ENCODE measurements at places on chromosomes 6 and 20. TPM values are rescaled to one million over a fixed set of nuclear protein-coding genes. Genes with fewer than 3 reads are reported as not detected.

ZC2HC1B gene
- total RNA-seq = not detected

- DNase-seq = peak; percentile 5
These were observed 26.5 kb upstream of the BTBD3 start for GRCh38 chr20:11891077-11891775.

DNA sequence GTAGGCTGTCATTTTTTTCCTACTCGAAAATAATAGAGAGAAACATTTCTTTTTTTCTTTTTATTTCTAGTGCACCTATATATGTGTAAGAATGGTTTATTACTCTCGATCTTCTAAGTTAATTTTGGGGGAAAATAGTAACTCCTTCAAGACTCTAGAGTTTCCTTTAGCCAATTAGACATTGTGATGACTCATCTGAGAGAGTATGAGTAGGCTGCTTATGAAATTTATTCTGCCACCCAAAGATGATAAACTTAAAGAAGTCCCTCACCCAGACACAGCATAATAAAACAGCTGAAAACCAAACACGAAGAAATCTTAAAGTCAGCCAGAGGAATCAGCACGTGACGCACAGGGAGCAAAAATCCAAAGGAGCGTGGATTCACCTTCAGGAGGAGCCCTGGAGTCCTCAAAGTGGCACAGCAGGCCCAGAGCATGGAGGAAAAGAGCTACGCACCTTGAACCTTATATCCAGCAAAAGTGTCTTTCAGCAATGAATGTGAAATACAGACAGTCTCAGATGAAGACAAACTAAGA, 81.9 kb downstream of the ERMARD start:
- DNase-seq = no peak

CPNE5 gene
- 0.85 TPM for total RNA-seq

DNA sequence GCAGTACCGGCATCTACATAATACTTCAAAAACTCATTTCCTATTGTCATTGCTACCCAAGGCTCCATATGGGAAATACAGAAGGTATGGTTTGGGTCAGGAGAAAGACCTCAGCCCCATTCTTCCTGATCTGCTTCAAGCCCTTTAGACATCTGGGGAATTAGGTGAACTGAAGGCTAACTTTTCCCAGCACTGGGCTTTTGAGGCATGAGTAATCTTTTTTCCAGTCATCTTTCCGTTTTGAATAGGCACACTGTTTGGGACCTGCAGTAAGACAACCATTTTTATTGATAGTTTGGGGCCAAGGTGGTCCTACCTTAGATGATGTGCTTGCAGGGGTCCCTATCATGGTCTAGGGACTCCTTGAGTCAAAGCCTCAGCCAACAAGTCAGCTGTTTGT, 198.4 kb downstream of the HAO1 start:
- no peak for DNase-seq

DNA sequence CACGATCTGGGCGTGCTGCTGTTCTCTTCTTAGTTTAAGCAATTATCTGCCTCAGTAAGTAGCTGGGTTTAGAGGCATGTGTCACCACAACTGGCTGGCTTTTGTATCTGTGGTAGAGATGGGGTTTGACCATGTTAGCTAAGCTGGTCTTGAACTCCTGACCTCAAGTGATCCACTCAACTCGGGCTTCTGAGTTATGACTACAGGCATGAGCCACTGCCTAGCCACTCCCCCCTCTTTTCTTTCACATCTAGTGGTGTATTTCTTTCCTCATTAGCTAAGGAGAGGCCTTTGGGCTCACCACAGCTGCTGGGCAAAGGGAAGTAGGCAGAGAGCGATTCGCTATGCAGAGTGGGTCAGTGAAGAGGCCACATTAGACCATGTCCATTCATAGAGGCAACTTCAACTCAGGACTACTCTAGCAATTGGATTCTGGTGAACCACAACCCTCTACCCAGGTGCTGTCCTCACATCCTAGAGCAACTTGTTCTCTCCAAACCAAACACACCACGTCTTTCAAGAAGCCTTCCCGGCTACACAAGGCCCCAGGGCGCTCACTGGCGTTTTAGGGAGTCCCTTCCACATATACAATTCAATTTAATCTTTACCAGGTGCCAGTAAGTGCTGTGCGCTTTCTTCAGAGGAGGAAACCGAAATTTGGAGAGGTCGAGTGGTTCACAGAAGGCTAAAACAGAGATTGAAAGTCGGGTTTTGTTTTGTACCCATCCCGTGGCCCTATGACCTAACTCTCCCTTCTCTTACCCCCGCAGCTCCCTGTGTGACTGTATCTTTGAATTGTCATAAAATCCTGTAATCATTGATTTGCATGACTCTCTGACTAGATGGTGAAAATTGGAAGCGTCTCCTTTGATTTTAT, 26.5 kb upstream of the GFOD1 start:
- no peak for DNase-seq

SMOC2 gene
- 424 TPM for total RNA-seq

CASS4 gene
- total RNA-seq = 3.0 TPM

GRCh38 chr20:33373735-33374605, 27.3 kb downstream of the CDK5RAP1 start:
- DNase-seq = no peak

RPL7L1 gene
- total RNA-seq = 55.5 TPM

- DNase-seq = no peak
These were observed 30.2 kb downstream of the ZNF322 start for GRCh38 chr6:26629359-26629758.

GRCh38 chr20:5973971-5974370, 23.5 kb downstream of the MCM8 start:
- DNase-seq = no peak

ENPP3 gene
- total RNA-seq = 0.49 TPM

OR2H2 gene
- total RNA-seq = not detected

DNA sequence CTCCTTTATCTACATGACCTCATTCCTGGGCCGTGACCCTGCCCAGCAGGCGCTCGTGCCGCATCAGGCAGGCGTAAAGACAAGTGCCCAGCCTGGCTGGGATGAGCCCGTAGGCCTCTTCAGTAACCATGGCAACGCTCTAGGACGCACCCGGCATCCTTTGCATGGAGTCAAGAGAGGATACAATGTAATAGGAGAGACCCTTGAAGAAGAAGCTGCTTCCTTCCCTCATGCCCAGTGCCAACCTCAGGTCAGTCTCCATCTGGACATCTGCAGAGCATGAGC, 5.0 kb upstream of the LSM14B start:
- DNase-seq = no peak

GRCh38 chr6:137874204-137875057, 7.4 kb downstream of the TNFAIP3 start:
- DNase-seq = no peak

DNA sequence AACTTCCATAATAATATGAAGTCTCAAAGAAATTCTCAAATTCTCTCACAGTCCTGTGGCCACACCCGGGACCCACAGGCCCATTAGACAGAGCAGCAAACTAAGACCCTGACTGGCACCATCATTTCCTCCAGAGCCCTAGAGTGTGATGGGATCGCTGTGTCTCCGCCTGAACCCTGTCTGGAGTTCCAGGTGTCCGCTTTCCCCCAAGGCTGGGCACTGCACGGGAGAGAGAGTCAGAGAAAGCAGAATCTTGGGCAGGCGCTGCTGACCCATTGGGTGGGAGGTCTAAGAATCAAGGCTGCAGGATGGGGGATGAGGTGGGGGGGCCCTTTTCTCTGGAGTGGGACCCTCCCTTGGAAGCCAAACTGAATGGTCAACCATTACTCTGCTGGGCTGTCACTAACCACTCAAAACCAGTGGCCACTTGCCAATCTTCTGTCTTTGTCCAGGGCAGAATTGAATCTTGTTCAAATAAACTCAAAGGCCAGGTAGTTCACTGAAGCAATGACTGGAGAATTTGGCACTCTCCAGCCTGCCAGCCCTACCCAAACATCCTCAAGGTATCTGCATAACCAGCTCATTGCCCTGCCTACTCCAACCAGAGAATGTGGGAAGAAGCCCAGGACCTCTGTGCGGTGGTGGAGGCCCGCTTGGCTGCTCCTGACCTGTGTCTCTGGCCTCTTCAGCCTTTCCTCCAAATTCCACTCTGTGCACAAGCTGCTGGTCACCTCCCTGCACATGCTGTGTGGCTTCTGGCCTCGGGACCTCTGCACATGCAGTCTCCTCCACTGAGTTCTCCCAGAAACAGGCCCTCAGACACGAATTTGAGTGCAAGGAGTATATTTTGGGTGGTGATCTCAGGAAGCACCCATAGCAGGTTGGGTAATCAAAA, 141.1 kb downstream of the CEBPB start:
- DNase-seq = no peak

DNA sequence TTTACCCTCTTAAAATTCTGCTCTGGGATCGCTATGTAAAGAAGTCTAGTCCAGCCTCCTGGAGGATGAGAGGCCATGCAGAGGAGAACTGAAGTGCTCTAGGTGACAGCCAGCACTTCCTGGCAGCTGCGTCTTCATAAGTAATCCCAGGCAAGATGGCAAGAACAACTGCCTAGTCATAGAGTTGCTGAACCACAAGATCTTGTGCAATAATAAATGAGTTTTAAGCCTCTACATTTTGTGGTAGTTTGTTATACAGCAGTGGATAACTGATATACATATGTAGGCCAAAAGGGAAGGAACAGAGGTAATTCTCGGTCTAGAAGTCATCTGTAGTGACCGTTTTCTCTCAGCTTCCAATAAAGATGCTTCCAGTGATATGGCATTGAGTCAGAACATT, 103.8 kb upstream of the FLRT3 start:
- no peak for DNase-seq

SRMS gene
- not detected for total RNA-seq

DNA sequence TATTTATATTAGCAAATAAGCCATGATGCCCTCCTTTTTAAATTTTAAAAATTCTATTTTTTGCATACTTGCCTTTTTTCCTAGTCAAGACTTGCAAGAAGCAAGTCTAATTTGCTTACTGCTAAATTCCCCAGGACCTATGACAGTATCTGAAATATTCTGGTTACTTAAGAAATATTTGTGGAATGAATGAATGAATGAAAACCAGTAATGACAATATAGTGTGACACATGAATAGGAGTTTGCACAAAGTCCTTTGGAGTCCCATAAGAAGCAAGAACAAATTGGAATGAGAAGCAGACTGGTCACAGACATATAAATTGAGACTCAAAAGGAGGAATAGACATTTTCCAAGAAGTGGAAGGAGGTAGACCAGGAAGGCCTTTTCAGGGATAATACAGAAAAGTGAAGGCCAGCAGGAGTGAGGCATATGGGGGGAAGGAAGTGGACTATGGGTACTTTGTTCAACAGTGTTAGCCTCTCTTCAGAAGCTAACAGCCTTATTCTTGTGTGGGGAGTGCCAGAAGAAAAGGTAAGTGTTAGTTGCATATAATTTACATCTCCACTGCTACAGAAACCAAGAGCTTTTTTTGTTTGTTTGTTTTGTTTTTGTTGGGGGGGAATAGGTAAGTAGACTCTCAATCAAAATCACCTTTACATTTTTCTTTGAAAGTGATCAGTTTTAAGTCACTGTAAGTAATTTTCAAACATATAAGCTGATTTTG, 93.6 kb upstream of the FAM184A start:
- no peak for DNase-seq

- no peak for DNase-seq
These were observed 209.3 kb downstream of the RNF144B start for GRCh38 chr6:18596531-18596835.

DNA sequence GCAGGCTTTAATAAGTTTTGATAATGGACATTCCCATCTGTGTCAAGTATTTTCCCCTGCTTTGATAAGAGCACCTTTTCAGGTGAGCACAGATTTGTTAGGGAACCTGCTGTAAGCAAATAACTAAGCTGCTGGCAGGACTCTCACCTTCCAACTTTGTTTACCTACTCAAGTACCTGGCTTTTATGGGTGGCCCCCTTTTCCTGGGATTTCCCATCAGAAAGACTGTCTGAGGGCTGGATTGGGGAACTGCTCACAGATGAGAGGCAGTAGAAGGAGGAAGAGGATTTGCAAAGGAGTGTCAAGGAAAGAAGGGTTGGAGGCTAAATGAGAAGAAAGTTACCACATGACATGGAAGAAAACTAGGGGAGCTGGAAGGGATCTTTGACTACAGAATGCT, 210.1 kb upstream of the RIMS1 start:
- DNase-seq = no peak

HLA-DQA2 gene
- total RNA-seq = 0.85 TPM

DNA sequence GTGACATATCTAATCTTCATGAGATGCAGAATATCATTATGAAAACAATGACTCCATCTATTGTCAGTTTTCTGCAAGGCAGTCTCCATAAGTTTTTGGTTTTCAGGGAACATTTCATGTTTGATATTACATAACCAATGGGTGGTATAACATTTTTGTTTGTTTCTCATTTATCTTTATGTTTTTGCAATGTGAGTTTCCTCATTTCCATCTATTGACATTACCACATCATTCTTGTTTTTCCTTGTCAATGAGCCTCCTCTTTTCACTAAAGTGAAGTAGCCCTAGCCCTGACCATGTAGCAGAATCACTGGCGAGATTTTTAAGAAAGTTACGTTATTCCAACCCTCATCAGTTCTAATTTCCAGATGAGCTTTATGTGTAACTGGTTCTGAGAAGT, 4.4 kb downstream of the EFHC1 start:
- DNase-seq = no peak

DNA sequence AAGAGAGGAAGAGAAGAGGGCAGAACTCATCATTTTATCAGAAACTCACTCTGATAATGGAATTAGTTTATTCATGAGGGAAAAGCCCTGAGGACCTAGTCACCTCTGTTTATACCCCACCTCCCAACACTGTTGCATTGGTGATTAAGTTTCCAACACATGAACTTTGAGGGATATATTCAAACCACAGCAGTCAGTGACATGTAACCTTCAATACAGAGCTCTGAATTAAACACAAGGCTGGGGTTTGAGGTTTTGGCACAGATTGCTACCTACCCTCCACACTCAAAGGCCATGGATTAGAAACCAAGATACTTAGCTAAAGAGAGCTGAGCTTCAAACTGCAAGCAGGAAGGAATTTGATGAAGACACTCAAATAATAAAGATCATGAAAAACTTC, 48.5 kb upstream of the MOCS1 start:
- no peak for DNase-seq

CTSZ gene
- total RNA-seq = 242 TPM

GRCh38 chr20:56433880-56434255, 21.8 kb downstream of the CASS4 start:
- DNase-seq = no peak

DNA sequence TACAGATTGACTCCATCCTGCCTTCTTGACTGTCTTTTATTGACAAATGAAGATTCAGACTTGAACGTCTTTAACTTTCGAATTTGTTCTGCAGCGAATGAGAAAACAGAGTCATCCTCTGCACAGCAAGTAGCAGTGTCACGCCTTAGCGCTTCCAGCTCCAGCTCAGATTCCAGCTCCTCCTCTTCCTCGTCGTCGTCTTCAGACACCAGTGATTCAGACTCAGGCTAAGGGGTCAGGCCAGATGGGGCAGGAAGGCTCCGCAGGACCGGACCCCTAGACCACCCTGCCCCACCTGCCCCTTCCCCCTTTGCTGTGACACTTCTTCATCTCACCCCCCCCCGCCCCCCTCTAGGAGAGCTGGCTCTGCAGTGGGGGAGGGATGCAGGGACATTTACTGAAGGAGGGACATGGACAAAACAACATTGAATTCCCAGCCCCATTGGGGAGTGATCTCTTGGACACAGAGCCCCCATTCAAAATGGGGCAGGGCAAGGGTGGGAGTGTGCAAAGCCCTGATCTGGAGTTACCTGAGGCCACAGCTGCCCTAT, 12.2 kb downstream of the BRD2 start:
- no peak for DNase-seq
